ENCODE measurements at places on chromosomes 1 and 21.

- DNase-seq = no peak
Observed at GRCh38 chr1:152186556-152187285, 27.7 kb upstream of the RPTN start.

- no peak for DNase-seq
Observed at GRCh38 chr1:17148950-17149608, 29.8 kb upstream of the PADI2 start.

GRCh38 chr21:32100423-32100822, 178.4 kb downstream of the MIS18A start:
- DNase-seq = no peak

GRCh38 chr1:106600626-106601025, 455.8 kb upstream of the PRMT6 start:
- no peak for DNase-seq

GRCh38 chr1:2452932-2453315, 23.2 kb upstream of the PLCH2 start:
- no peak for DNase-seq

DNA sequence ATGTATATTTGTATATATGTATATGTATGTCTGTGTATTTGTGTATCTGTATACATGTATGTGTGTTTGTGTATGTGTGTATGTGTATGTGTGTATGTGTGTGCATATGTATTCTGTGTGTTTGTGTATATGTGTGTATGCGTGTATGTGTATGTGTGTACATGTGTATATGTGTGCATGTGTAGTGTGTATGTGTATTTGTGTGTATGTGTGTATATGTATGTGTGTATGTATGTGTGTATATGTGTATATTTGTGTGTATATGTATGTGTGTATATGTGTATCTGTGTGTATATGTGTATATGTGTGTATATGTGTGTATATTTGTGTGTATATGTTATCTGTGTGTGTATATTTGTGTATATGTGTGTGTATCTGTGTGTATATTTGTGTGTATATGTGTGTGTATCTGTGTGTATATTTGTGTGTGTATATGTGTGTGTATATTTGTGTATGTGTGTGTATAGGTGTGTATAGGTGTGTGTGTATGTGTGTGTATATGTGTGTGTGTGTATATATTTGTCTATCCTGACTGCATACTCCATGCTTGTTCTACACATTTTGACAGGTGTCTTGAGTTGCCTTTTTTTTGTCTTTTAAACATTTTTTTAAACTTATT, 101.5 kb downstream of the SCCPDH start:
- no peak for DNase-seq

DNA sequence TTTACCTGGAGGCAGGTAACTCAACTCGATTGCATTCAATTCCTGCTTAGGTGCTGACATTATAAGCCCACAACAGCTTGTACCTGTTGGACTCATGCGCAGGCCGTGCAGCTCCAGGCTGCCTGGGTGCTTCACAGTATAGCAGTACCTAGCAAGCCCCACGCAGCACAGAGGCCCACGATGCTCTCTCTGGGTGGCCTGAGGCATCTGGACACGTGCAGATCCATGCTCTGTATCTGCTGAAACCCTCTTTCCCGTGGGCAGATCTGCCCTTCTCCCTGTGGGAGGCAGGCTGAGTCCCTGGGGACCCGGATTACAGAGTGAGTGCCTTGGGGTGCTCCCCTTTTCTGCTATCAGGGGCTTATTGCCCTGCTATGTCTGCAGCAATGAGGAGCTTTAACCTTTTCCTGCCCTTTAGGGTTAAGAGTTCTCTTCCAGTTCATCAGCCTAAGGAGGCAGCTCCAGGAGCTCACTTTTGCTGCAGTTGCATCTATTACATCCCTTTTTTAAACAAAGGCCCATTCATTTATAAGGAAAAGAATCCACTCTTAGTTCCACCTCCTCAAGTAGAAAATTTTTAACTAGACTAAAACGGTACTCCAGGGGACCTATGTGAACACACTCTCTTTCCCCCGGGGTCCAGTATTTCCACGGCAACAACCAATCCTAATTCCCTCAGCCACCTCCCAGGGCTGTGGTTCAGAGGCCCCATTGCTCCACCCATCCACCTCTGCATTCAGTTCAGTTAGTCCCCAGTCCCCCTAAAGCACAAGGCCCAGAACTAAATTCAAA, 19.3 kb downstream of the ITPKB start:
- no peak for DNase-seq

GRCh38 chr1:195721210-195721971, 886.8 kb downstream of the KCNT2 start:
- no peak for DNase-seq

DNA sequence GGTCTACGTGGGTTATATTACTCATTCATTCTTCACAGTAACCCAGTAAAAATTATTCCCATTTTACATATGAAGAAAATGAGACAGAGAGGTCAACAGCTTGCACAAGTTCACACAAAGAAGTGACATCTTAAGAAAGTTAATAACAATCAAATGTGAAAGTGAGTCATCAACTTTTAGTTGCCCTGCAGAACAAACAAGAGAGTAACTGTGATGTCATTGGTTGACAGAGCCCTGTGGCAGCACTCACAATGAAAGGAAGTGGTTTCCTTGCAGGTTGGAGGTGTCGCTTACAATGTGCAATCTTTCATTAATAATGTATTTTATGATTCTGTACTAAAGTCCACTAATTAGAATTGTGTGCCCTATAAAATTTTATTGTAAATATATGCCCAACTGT, 369.6 kb downstream of the RYR2 start:
- DNase-seq = peak; percentile 45

- DNase-seq = no peak
Observed at GRCh38 chr1:33501309-33501708, 28.9 kb downstream of the ZSCAN20 start.

DNA sequence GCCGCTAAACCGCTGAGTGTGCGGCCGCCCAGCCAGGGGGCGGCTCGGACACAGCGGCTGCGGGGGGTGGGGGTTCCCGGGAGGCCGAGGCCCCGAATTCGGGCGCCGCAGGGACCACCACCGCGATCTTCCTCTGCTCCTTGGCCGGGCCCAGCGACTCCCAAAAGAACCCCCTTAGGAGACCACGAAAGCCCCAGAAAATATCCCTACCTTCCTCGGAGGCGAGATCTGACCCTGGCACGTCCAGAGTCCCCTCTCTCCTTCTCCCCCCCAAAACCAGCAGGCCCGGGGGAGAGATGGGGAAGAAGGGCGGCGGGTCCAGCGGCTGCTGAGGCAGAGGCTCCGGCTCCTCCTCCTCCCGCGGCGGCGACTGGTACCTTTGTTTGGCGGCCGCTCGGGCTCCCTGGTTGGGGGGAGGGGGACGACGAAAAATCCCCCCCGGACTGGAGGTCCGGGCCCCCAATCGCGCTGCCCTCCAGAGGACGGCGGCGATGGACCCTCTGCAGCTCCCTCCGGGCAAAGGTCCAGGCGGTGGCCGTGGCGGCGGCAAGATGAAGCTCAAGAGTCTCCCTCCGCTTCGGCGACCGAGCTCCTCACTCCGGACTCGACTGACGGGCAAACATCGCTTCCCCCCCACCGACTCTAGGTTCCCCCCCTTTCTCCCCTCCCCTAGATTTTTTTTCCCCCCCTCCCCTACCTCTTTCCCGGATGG, at the start of gene ARID4B:
TSS of gene ARID4B (minus strand) at position 621 of the 712 bp plus-strand sequence. CDS start 1,260 bp downstream, outside the sequence.
- no peak for DNase-seq

- DNase-seq = no peak
Observed at GRCh38 chr21:46372014-46372485, 48.1 kb downstream of the PCNT start.

DNA sequence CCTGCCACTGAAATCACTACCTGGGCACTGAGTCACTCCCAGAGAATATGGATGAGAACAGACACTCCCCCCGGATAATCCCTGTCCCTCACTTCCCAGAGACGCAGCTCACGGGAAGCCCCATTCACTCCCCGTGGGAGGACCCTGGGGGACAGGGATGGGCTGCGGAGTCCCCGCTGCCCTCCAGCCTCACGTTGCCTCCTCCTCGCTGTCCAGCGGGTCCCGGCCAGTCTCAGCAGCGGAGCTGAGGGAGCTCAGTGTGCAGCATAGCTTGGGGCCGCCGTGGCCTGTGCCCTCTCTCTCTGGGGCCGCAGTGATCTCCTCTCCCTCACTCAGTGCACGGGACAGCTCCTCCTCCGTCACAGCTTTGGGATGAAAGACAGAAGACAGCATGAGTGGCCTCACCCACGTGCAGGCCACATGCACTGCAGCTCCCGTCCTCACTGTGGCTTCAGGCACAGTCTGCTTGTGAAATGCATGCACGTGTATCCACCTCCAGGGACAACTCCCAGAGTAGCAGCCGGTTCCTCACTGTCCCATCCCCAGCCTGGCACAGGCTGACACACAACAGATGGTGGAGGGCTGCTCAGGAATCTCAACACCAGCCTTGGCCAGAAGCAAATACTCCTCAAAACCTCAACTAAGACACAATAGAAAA, 7.4 kb downstream of the CFAP410 start:
- DNase-seq = no peak

- no peak for DNase-seq
Observed at GRCh38 chr1:221162352-221162751, 283.1 kb downstream of the HLX start.

GRCh38 chr1:107789817-107790524, 175.0 kb downstream of the VAV3 start:
- DNase-seq = no peak

DNA sequence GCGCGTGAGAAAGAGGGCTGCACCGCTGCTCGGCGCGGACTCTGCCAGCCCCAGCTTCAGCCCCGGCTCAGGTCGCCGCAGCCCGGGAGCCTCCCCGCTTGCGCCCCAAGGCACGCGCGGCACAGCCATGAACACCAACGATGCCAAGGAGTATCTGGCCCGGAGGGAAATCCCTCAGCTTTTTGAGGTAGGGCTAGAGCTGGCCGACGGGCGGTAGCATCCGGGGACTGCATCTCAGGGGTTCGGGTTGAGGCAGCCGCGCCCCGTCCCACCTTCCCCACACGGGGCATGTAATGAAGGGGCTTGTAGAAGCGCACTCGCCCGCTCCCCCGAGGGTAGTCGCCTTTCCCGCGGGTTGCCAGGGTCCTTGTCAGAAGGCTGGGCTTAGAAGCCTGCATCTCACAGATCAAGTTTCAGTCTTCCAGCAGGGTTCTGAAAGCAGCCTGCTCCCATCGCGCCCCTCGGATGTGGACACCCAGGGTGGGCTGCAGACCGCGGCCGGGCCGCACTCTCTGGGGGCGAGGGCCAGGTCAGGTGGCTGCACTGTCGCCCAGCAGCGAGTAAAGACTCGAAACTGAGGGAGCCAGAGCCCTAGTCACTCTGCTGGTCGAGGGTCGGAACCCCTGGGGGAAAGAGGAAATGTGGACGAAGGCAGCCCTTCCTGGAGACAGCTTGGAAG, 507 bp downstream of the AK5 start:
- DNase-seq = peak; percentile 16

DNA sequence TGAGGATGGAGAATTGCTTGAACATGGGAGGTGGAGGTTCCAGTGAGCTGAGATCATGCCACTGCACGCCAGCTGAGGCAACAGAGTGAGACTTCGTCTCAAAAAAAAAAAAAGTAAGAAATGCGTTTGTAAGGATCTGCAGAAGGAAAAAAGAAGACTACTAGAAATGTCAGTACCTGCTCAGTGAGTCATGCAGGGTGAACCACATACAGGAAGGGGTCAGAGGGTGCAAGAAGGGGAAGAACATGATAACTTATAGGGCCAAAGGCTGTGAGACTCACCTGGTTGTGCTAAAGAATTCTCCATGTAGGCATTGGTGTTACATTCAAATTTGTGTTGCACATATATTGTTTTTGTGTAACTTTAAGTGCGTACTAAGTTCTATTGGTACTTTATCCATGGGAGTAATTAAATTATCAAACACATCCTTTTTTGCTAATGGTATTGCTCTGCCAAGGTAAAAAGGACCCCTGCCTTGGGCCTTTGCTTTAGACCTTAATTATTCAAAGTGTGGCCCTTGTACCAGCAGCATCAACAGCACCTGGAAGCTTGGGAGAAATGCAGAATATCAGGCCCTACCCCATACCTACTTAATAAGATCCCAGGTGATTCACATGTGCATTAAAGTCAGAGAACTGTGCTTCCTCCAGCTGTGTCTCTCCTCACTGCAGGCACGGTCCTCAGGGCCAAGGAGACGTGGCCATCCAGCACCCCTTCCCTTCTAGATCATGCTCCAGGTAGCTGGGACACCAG, 96.4 kb upstream of the PPP2R5A start:
- peak; percentile 24 for DNase-seq

Data from CD4-positive, alpha-beta T cell treated with Interleukin-15 for 4 hours (primary cell).